ENCODE measurements at places on chromosomes 1 and 21.

- H3K4me3 ChIP-seq, result no peak overlapping the region
- H3K27me3 ChIP-seq, result no peaks in the 10 kb centered on the region
- no peak for DNase-seq
These were observed 10.0 kb downstream of the NCSTN start for GRCh38 chr1:160353223-160353622.

DNA sequence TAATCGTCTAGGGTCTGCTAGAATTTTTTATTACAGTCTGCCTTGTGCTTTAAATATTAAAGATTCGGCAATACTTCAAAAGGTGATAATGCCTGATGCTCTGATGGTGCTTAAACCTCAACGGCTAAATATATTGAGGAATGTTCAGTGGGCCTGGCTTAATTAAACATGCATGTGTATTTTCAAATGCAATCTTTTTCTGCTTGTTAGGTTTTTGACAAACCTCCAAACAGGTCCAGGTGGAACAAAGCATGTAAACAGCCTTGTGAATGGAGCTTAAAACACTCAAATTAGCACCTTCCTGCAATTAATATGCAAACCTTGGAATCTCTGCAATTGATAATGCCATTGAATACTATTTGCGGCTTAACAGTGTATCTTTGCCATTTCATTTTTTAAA is 334.9 kb downstream of the BARHL2 start:
- no peak overlapping the region for H3K27ac ChIP-seq
- no peak for DNase-seq
- H3K27me3 ChIP-seq, result no peaks in the 10 kb centered on the region
- H3K4me1 ChIP-seq, result no peaks in the 10 kb centered on the region
- no peak overlapping the region for H3K4me3 ChIP-seq
- H3K36me3 ChIP-seq, result no peaks in the 10 kb centered on the region

DNA sequence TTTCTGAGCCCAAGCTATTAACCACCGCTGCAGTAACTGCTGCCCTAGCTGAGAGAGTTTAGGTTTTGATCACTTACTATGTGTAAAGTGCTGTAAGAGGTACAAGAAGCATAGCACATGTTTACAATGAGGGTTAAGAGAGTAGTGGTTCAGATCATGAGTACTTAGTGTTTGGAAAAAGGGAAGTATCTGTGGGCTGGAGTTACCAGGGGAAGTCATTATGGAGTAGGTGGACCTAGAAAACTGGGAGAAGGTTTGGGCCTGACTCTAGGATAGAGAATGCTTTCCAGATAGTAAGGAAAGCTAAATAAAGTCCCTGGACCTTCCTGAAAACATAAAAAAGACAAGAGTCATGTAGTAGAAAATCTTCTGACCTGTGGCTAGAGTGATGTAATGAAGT is 149.6 kb upstream of the PLXNA2 start:
- no peak overlapping the region for H3K4me3 ChIP-seq
- H3K27me3 ChIP-seq, result no peaks in the 10 kb centered on the region
- H3K36me3 ChIP-seq, result no peaks in the 10 kb centered on the region
- DNase-seq, result no peak

- no peaks in the 10 kb centered on the region for H3K4me1 ChIP-seq
- no peaks in the 10 kb centered on the region for H3K36me3 ChIP-seq
- DNase-seq, result no peak
- no peak overlapping the region for H3K4me3 ChIP-seq
These were observed 27.9 kb downstream of the CASZ1 start for GRCh38 chr1:10768552-10768951.

DNA sequence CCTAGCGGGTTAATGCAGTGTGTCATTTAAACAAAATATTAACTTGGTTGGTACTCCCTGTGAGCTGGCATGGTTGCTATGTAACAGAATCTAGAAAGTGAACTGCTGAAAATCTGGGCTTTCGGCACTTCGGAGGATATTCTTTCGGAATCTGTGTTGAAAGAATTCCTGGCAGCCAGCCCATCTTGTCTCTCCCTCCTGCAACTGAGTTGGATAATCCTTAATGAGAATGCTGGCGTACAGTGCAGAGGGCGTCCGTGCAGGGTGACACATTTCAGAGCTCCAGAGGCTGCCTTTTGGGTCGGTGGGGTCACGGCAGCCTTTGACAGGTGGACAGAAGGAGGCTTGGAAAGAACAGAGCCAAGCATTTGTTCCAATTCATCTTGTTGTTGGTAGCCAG is 3.7 kb downstream of the KAZN start:
- no peak for DNase-seq
- peaks cover 68% of the 10 kb centered on the region for H3K27me3 ChIP-seq
- peaks cover 11% of the 10 kb centered on the region for H3K4me1 ChIP-seq
- H3K36me3 ChIP-seq, result no peaks in the 10 kb centered on the region

- DNase-seq, result no peak
- H3K36me3 ChIP-seq, result no peaks in the 10 kb centered on the region
- H3K27ac ChIP-seq, result no peak overlapping the region
- H3K27me3 ChIP-seq, result no peaks in the 10 kb centered on the region
These were observed 103.0 kb upstream of the VAV3 start for GRCh38 chr1:108067884-108068540.

DNA sequence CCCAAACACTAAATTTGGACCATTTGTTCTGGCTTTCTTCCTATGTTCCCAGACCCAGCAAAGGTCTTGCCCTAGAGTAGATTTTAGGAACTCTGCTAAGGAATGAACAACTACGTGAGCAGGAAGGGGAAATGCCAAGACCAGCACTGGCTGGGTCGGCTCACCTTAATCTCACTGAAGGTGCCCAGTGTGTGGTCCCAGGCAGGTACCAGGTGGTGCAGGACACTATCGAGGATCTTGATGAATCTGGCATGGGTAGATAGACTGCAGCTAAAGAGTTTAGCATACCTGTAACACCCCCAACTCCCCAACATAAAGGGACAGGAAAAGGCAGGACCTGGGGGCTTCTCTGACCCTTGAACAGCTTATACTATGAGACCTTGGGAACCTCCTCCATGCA is 3.0 kb downstream of the HECTD3 start:
- DNase-seq, result no peak
- H3K4me3 ChIP-seq, result no peak overlapping the region
- H3K36me3 ChIP-seq, result peaks cover 4% of the 10 kb centered on the region
- peaks cover 16% of the 10 kb centered on the region for H3K4me1 ChIP-seq

DNA sequence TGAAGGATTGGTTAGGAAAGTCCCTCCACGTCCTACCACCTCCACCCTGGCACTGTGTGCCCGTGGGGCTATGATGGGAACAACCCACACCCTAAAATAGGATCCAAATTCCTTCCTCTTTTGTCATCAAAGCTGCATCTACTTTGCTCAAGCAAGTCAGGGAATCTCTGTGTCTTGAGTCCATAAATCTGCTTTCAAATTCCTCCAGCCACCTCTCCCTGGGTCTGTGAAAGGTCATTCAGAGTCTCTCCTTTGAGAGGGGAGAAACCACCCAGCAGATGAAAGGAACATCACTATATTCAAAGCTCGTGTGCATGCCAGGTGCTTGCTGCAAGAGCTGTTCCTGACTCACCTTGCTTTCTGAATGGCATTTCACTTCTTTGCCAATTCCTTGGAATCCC is 243.6 kb downstream of the TM2D1 start:
- H3K27ac ChIP-seq, result no peak overlapping the region
- no peaks in the 10 kb centered on the region for H3K4me1 ChIP-seq
- DNase-seq, result no peak
- no peak overlapping the region for H3K4me3 ChIP-seq

DNA sequence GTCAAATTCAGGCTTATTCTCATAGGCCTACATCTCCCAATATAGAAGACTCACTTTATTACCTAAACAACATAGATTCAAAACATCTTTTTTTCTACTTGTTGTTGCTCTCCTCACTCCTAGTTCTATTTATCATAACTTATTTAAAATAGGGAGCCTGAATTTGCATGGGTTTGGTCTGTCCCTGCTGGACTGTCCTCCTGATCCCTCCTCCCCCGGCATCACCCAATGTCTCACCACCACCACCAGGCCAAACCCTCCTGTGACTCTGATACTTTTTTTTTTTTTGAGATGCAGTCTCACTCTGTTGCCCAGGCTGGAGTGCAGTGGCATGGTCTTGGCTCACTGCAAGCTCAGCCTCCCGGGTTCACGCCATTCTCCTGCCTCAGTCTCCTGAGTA is 31.8 kb upstream of the MYBPHL start:
- peaks cover 2% of the 10 kb centered on the region for H3K36me3 ChIP-seq
- no peaks in the 10 kb centered on the region for H3K27me3 ChIP-seq
- no peak for DNase-seq
- no peak overlapping the region for H3K27ac ChIP-seq

- no peak overlapping the region for H3K4me3 ChIP-seq
- no peaks in the 10 kb centered on the region for H3K4me1 ChIP-seq
- no peaks in the 10 kb centered on the region for H3K36me3 ChIP-seq
- H3K27ac ChIP-seq, result no peak overlapping the region
- peaks cover 12% of the 10 kb centered on the region for H3K27me3 ChIP-seq
These were observed 38.1 kb downstream of the POFUT2 start for GRCh38 chr21:45249626-45250025.

DNA sequence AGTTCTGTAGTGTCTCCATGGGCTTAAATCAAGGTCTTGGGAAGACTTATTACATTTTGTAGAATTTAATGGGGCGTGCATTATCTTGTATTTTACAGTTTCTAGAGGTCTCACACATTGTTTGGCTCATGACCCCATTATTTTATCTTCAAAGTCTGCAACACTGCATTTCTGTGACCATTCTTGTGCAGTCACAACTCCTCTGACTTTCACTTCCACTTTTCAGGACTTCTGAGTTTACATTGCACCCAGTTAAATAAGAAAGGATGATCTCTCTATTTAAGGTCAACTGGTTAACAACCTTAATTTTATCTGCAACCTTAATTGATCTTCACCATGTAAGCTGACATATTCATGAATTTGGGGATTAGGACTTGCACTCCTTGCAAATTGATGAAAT is 1186.6 kb downstream of the MRPL39 start:
- H3K27ac ChIP-seq, result no peak overlapping the region
- peaks cover 8% of the 10 kb centered on the region for H3K36me3 ChIP-seq
- no peak for DNase-seq
- H3K4me1 ChIP-seq, result peaks cover 3% of the 10 kb centered on the region
- H3K4me3 ChIP-seq, result no peak overlapping the region

DNA sequence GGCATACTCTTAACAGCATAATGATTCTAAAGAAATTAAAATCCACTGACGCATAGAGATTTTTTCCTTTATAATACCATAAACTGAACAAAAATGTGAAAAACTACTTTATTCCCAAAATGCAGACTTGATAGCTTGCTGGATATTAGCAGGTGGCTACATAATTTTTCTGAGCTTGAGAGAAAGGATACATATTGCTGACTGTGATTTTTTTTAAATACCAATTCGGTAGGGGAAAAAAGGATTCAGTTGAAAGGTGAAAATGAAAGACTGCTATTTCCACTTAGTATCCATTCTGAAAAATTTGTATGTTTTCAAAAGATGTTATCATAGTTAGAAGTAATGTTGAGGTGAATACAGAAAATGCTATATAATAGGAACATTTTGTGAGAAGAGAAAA is 90.0 kb upstream of the MAP1LC3C start:
- H3K36me3 ChIP-seq, result no peaks in the 10 kb centered on the region
- H3K4me3 ChIP-seq, result no peak overlapping the region
- H3K27me3 ChIP-seq, result peaks cover 10% of the 10 kb centered on the region
- DNase-seq, result no peak

GRCh38 chr1:67627906-67628305 is 57.1 kb upstream of the GADD45A start:
- no peak overlapping the region for H3K27ac ChIP-seq
- no peaks in the 10 kb centered on the region for H3K27me3 ChIP-seq
- no peak for DNase-seq
- H3K36me3 ChIP-seq, result no peaks in the 10 kb centered on the region

DNA sequence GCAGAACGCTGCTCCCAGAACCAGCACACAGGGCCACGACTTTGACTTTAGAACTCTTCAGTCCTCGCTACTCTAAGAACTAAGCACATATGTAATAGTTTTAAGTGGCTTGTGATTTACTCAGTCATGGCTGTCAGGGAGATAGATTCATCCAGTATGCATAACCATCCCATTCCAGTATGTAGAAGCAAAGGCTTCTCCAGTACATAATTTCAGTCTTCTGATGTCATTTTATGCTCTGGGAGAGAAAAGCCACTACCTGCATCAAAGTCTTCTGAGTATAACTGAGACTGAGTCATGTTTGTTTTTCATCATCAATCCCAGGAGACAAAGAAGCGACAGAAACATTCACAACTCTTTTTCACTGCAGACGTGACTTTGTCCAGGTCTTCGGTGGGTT is 885.7 kb downstream of the PLA2G4A start:
- no peak overlapping the region for H3K27ac ChIP-seq
- DNase-seq, result no peak
- H3K36me3 ChIP-seq, result no peaks in the 10 kb centered on the region
- no peak overlapping the region for H3K4me3 ChIP-seq
- no peaks in the 10 kb centered on the region for H3K4me1 ChIP-seq

- H3K4me1 ChIP-seq, result no peaks in the 10 kb centered on the region
- no peak overlapping the region for H3K27ac ChIP-seq
- no peak for DNase-seq
- H3K36me3 ChIP-seq, result no peaks in the 10 kb centered on the region
- peaks cover 17% of the 10 kb centered on the region for H3K27me3 ChIP-seq
These were observed 48.3 kb downstream of the IGSF21 start for GRCh38 chr1:18155881-18156385.

DNA sequence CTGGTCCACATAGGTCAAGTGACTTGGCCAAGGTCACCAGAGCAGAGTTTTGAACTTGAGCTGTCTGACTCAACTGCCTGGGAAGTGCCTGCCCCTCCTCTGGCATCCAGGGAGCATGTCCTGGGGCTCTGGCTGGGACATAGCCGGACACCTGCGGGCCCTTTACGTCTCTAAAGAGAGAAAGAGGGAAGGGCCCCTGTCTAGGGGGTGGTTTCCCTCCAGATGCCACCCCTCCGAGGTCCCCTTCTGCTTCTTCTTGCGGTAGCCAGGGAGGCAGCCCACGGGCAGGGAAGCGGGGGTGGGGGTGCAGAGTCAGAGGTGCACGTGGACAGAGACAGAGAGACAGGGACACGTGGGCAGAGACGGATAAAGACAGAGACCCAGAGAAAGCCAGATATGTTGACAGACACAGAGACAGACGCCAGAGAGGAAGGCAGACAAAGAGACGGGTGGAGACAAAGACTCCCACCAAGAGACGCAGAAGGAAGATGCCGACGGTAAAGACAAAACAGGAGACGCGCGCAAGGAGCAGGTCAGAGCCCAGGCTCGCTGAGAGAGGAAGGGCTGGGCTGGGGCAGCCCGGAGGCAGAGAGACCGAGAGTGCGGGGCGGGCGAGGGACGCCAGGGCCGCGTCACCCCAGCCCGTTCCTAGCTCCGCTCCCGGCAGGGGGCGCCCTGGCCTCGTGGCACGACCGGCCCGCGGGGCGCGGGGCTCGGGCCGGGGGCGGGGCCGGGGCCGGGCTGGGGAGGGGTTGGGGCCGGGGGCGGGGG is 458 bp upstream of the ALPL start:
- H3K27ac ChIP-seq, result no peak overlapping the region
- H3K4me3 ChIP-seq, result peak overlapping the region; percentile 67
- H3K27me3 ChIP-seq, result peaks cover 64% of the 10 kb centered on the region
- peak; percentile 75 for DNase-seq
- peaks cover 4% of the 10 kb centered on the region for H3K4me1 ChIP-seq
